Stimulated activated CD4-positive, alpha-beta T cell treated with anti-CD3 and anti-CD28 coated beads, Interleukin-2, amount 100 ng/mL, for 24 hours (primary cell): ENCODE measurements at places on chromosomes 13 and 19.
A peak's percentile ranks its signal among the peaks of the same experiment; 100 is the strongest.

GRCh38 chr19:55252760-55253663 lies 5.8 kb downstream of the PPP6R1 start:
- no peak for DNase-seq

GRCh38 chr19:33267706-33268105 lies 34.6 kb downstream of the CEBPA start:
- DNase-seq = no peak

GRCh38 chr13:107883561-107884175 lies 331.7 kb downstream of the LIG4 start:
- DNase-seq = no peak

- DNase-seq = no peak
These were observed 57.9 kb downstream of the CHST8 start for GRCh38 chr19:33679696-33680095.

DNA sequence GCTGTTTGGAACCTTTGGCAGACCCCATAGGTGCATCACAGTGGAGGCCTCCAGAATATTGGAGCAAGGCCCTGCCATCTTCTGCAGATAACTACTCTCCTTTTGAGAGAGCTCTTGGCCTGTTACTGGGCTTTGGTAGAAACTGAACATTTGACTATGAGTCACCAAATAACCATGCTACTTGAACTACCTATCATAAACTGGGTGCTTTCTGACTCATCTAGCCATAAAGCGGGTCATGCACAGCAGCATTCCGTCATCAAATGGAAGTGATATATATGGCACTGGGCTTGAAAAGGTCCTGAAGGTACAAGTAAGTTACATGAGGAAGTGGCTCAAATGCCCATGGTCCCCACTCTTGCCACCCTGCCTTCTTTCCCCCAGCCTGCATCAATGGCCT lies 782.5 kb upstream of the SLITRK6 start:
- DNase-seq = no peak

- DNase-seq = peak; percentile 10
These were observed 1438.6 kb downstream of the UQCRFS1 start for GRCh38 chr19:27774337-27774736.

DNA sequence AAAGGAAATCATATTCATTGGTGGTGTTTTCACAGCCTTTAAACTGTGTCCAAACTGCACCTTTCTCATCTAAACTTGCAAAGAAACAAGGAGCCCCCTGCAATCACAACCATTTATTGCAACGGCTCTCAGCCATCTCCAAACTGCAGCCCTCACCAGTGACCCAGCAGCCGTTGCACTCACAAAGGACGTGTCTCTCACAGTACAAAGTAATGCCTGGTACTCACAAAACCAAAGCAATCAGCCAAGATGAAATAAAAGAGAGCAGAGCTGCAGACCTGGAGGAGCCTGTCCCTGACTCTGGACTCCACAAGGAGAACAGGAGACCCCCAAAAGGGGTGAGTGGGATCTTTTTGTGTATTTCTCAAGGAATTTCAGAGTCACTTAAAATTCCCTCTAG lies 20.2 kb upstream of the CEACAM21 start:
- DNase-seq = no peak
